RKO (cell line): ENCODE measurements at places on chromosomes 7 and 10.

- peak; percentile 12 for DNase-seq
Observed at GRCh38 chr7:131459256-131459655, 97.2 kb downstream of the PODXL start.

DNA sequence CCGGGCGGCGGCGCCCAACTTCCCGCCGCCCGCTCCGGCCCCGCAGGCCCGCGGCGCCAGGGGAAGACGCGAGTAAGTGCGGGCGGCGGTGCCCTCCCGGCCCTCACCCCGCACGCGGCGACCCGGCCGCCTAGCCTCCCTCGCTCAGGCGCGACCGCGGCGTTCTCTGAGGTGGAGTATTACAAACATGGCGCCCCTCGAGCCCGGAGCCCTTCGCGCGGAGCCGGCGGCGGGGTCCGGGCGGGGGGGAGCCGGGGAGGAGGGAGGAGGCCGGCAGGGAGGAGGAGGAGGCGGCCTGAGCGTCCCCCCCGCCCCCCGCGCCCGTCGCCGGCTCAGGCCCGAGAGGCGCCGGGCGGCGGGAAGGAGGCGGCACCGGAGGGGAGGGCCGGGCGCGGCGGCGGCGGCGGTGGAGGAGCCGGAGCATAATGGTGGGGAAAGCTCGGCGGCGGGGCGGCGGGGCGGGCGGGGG, at the start of gene ZMYND11:
TSS of gene ZMYND11 (plus strand) at position 324 of the 469 bp plus-strand sequence. CDS start 44,558 bp downstream, outside the sequence.
- DNase-seq = peak; percentile 51

DNA sequence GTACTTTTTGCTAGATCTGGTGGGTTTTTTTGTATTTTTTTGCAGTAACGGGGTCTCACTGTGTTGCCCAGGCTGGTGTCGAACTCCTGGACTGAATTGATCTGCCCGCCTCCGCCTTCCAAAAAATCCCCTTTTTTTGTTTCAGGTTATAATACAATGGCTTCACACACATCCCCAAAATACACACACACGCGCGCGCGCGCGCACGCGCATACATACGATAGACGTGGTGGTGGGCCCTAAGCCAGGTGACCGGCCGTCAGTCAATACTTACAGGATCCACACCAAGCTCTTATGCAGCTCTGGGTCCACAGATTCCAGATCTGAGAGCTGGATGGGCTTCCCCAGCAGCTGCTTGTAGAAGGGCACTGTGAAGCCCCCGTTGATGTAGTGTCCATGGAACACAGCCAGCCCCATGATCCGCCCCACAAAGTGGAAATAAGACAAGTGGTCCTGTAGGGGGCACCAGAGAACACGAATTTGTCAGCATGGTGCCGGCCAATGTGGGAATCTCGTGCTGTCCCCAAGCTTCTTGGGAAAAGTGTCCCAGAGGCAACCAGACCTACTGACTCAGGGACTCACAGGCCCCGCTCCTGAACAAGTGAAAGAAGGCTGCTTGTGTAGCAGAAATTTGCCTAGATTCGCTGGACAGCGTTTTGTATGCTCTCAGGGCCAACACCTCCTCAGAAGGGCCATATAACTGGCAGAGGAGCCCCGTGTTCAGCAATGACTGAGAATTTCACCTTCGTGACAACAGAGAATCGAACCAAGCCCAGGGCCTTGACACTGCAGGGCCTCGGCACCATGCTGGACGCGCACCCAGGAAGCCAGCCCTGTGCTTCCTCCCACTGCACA, 103.6 kb downstream of the SMURF1 start:
- DNase-seq = peak; percentile 89

DNA sequence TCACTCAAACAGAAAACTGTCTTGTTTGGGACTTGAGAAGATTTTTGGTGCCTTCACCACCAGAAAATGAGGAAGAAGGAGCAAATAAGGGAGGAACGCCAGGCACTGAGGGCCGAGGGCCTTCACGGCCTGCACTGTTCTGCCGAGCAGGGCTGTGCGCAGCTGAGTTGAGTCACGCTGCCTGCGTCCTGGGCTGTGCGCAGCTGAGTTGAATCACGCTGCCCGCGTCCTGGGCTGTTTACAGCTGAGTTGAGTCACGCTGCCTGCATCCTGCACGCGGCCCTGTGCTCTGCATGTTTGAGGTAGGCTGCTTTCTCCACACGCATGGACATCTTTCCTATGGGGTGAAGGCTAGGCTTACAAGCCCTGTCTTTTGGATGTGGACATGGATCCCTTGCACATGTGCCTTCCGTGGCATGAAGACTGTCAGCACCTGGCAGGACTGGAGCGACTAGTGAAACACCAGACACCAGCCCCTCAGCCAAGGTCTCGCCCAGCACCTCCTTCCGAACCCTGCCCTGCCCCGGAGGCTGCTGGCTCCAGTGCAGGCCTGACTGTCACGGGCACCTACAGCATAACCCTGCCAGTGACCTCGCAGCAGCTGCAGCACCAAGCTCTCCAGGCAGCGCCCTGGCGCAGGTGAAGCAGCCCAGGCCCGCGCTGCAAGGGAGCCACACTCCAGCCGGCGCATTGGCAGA, 96.7 kb downstream of the HTR5A start:
- DNase-seq = peak; percentile 97

GRCh38 chr10:87619705-87620104, 40.0 kb upstream of the PAPSS2 start:
- no peak for DNase-seq

DNA sequence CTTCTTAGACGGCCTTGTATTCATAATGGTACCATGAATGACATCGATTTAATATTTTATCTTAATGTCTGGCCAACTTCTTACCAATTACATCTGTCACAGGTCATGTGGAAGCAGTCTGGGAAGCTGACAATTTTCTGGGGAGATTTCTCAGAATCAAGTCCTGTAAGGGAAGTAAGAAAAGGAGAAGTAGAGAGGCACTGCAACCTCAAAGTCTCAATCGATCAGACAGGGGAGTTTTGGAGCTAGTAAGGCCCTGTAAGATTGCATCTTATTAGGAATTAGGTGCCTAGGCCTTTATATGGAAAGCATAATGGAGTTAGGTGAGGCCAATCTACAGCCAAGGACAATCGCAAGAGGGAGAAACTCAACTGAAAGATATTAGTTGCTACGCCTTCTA, 694.6 kb upstream of the SORCS1 start:
- no peak for DNase-seq

- DNase-seq = no peak
Observed at GRCh38 chr7:100573691-100574361, at the start of gene SAP25. SAP25 (minus strand) TSS chr7:100573900; CDS start chr7:100573742, 158 bp downstream.

- DNase-seq = no peak
Observed at GRCh38 chr7:92002720-92003119, 62.1 kb downstream of the AKAP9 start.

DNA sequence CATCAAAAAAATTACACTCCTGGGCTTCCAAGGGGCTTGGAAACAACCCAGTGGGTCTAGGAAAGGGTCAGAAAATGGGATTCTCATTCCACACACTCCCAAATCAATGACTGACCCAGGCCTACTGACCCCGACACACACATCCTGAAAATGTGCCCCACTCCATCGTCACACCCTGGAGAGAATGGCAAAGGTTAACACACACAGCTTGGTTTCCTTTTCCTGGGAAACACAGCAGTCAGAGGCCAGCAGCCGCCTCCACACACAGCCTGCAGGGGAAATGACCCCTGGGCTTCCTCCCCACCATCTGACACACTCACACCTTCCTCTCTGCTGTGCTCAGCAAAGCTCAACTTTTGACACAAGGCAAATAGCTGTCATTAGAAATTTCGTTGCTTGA, 42.9 kb downstream of the SH3PXD2A start:
- DNase-seq = no peak

DNA sequence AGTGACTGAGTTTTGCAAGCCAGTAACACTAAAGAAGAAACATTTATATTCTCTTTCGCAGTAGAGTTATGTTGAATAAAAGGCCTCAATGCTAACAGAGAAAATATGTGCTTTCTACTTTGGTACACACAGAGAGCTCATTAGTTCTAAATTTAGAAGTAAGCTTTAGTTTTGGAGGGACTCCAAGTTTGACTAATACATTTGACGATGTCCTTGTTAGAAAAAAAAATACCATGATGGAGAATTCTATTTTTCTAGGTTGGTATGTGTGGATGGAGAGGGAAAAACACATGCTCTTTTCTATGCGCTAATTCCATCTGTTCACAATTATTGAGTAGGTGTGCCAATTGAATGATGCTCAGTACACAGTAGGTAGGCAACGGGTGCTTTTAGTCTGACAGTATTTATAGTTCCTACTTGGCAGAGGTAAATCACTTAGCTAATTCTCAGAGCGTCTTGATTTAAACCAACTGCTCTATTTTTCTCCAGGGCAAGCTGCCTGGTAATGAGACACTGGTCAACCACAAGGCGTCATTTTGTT, 327.2 kb upstream of the AKR1E2 start:
- peak; percentile 19 for DNase-seq

DNA sequence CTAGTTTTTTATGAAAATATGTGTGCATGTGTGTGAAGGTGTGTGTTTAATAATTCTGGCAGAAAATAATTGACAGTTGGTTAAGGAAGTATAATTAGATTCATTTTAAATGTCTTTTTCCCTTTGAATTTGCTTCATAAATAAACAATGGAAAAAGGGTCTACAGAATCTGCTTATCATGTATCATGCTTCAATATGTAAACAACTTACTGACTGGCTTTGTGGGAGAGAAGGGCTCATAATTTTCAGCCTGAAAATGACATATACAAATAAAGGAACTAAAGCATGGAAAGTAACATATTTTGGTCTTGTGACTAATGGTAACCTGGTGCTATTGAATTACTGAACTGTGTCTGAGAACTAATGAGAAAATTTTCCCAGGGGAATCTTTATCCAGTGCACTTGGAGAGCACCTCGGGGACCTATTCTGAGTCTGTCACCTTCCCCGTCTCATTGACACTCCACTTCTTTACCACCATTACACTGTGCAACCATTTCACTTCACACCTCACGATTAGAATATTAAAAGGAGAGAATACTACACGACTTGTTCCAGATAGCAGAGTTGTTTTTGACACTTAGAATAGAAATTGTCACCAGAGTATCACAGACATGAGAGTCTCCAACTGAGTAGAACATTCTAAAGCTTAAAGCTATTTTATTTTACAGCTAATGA, 298.6 kb downstream of the TFEC start:
- no peak for DNase-seq

- DNase-seq = no peak
Observed at GRCh38 chr7:2042650-2043049, 190.1 kb downstream of the MAD1L1 start.

DNA sequence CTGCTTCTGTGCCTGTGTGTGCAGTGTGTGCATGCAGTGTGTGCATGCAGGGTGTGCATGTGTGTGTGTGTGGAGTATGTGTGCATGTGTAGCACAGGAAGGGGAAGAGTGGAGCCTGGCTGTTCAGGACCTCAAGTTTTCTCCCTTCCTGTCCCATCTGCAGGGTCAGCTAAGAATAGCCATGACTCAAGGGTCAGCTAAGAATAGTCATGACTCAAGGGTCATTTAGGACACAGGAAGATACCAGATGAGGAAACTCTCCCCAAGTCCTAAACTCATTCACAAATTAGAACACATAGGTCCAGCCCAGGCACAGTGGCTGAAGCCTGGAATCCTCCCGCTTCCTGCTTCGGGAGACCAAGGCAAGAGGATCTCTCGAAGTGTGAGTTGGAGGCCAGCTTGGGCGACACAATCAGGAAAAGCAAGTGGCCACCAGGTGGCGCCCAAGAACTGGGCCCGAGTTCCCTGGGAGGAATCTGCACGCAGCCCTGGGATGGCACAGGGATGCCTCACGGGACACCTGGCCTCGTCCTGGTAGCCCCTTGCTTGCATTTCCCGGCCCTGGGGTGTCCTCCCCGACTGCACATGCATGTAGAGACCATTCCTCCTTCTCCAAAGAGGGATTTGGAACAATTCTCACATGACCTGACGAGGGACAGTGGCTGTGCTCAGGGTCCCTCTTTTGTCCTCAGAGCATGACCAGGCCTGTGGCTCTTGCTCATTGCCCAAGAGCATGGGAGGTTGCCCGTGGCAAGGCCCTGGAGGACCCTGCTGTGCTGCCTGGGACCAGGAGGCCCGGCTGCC, 21.4 kb upstream of the VOPP1 start:
- DNase-seq = peak; percentile 68

DNA sequence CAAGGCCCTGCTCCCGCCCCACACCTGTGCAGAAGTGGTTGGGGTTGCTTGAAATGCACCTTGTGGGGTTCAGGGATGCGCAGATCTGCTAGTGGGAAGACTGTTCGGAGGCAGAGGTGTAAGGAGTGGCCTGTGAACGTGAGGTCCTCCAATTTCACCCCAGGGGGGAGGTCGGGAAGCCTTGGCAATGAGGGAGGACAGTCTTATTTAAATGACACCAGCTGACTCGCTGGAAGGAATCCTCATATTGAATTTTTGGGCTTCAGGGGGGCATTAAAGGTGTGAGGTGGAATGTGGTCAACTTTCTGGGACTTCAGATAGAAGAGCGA, 218.8 kb upstream of the CELF2 start:
- DNase-seq = no peak

- no peak for DNase-seq
Observed at GRCh38 chr7:121342631-121343030, 13.8 kb downstream of the WNT16 start.

DNA sequence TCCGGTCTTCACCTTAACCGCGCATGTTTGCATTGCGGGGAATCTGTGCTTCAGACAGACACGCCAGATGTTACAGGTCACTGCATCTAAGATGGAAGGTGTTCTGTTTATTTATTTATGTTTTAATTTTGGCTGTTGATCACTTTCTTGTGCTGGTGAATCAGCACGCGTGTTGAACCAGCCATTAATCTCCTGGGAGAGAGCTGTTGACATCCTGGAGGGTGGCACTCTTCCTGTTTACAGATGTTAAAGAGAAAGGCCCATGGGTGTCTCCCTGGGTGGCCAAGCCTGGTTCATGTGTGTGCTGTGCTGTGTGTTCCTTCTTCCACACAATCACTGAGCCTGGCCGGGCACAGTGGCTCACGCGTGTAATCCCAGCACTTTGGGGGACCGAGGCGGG, 355.3 kb downstream of the PAXIP1 start:
- DNase-seq = no peak

DNA sequence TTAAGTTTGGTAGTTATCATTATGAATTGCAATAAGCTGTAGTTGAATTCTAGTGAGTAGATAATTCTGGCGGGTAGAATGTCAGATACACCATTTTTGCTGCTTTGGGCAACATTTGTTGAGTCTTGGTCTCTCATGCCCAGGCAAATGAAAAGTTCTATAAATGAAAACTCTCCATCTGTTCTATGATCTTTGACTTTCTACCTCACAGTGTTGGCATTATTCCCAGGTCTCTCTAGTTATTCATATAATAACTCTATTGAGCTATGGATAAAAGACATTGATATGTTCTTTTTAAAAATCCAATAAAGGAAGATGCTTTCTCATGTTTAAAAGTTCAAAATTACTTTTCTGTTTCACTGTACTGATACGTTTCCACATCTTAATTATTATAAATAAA, 415.3 kb upstream of the SEMA3D start:
- DNase-seq = no peak

DNA sequence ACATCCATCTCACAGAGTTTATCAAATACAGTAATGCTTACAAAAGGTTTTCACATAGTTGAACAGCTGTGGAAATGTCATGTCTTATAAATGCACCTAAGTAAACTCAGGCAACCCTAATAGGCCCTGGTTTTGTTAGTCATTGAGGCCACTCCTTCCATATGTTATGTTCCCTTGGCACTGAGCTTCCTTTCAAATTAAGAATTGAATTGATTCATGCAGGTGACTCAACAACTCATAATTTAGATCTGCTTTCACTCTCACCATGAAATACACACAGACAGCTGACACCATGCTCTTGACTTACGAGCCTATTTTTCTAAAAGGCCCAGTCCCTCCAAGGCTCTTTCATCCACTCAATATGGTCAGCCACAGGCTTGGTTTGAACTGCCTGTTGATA, 476.9 kb downstream of the KCNMA1 start:
- peak; percentile 92 for DNase-seq

- DNase-seq = no peak
Observed at GRCh38 chr10:119669975-119670640, 18.9 kb downstream of the BAG3 start.
